HS-27A (cell line): ENCODE measurements at places on chromosomes 2 and 18.

DNA sequence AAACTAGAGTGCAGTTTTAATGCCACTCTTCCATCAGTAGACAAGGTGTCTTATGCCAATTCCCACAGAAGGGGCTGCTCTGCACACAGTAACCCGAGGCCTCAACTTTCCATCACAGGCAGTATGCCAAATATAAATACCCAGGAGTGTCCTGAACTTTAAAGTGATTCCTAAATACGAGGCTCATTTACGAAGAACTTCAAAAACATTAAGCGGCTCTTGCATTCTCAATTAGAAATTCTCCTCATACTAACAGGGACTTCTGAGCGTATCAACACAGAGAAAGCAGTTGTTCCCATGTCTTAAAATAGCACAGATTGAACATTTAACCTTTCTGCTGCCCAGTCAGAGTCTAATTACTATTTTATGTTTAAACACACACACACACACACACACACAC, 638.6 kb downstream of the ERBB4 start:
- DNase-seq, result no peak

GRCh38 chr2:10144771-10145518, 22.4 kb downstream of the RRM2 start:
- DNase-seq, result no peak

- no peak for DNase-seq
Observed at GRCh38 chr2:221741496-221742211, 169.6 kb upstream of the EPHA4 start.

- no peak for DNase-seq
Observed at GRCh38 chr18:36457683-36458082, 160.2 kb downstream of the FHOD3 start.

DNA sequence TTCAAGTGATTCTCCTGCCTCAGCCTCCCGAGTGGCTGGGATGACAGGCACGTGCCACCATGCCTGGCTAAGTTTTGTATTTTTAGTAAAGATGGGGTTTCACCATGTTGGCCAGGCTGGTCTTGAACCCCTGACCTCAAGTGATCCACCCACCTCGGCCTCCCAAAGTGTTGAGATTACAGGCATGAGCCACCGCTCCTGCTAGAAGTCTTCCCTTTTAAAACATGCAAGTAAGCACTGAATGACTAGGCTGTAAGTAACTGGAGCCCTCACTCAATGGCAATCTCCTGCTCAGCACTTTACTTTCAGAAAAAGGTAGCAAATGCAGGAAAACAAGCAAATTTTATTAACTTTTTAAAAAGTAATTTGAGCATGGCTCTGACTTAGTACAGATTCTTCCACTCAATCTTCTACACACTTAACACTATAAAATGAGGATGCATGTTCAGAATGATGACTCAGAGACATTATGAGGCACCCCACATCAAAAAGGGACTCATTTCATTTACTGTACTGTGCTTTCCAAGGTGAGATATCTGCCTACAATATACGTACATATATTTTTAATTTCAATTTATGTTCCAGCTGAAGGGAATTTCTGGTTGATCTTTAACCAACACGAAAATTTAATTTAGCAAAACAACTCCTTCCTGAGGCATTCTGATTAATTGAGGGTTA, 6.6 kb upstream of the NCK2 start:
- DNase-seq, result no peak
